ENCODE measurements at places on chromosomes 4 and X.

GRCh38 chr4:15912236-15912635, 26.3 kb downstream of the FGFBP1 start:
- DNase-seq, result no peak

DNA sequence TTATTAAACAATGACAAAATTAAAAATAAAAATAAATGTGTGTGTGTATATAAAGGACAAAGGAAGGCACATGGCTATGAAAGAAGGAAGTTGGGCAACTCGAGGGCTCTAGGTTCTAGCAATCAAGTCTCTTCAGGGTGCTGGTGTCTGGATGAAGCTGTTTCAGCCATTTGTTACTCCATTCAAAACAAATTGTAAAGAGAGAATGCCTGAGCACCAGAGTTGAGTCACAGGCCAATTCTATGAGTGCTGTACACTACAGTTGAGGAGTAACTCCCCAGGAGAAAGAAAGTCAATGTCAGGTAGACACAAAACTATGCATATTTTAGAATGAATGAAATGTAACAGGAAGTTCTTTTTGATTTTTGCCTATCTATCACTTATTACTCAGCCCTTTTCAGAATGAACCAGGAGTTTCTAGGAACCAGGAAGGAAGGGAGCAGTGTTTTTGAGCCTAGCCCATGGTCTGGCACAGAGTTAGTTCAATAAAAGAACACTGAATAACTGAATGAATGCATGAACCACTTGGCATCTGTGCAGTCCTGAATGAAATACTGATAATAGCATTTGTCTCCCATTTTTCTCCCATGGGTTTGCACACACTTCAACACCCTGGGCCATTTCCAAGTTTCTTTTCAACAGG, 151.7 kb upstream of the CPEB2 start:
- no peak for DNase-seq

DNA sequence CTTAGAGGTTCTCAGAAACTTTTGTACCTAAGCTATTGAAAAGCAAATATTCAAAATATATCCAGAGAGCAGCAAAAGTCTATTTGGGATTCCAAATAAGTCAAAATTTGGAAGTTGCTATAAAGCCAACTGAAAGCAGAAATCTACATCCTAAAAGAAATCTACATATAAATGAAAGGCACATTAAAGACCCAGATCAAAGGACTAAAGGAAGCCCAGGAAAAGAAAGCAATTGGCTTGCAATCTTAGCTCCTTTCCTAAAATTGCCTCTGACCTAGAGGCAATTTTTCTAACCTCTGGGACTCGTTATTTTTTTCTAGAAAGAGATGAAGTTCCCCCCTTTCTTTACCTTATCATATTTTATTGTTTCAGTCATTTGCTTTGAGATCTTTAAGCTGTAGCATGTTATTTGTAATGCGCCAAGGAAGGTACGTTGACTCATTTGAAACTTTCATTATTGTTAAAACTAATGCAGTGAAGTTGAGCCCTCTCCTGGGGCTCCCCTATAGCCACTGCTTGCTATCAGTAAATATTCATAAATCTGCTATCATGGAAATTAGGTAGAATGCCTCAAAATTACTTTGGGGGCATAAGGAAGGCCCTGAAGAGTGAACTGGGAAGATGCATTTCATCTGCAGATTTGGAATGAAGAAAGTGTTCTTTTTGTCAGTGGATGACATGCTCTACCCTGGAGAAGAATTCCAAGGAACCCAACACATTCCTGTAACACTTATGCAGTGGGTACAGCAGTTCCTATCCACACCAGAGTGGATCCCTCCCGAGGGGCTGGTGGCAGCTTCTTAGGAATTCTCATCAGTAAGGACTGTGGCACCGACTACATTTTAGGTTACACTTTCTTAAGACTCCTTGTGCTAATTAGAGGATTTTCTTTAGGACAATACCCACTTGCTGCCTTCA, 177.8 kb upstream of the IGFBP7 start:
- no peak for DNase-seq

DNA sequence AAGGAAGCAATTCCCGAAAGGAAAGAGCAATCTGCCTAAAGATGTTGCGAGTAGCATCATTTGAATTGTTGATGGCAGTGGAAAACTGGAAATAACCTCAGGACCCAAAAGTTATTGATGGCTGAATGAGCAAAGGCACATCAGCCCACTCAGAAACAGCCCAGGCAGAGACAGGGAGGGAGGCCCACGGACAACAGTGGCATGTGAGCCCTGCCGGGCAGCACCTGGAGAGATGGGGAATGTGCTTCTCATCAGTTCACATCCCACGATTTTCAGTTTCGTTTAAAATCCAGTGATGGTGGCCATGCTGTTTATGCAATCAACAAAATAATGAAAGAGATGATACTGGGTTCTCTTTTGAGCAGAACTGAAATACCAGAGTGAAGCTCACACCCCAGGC, 80.0 kb downstream of the JAKMIP1 start:
- DNase-seq, result no peak

GRCh38 chrX:20378233-20378920, 111.7 kb upstream of the RPS6KA3 start:
- DNase-seq, result no peak

DNA sequence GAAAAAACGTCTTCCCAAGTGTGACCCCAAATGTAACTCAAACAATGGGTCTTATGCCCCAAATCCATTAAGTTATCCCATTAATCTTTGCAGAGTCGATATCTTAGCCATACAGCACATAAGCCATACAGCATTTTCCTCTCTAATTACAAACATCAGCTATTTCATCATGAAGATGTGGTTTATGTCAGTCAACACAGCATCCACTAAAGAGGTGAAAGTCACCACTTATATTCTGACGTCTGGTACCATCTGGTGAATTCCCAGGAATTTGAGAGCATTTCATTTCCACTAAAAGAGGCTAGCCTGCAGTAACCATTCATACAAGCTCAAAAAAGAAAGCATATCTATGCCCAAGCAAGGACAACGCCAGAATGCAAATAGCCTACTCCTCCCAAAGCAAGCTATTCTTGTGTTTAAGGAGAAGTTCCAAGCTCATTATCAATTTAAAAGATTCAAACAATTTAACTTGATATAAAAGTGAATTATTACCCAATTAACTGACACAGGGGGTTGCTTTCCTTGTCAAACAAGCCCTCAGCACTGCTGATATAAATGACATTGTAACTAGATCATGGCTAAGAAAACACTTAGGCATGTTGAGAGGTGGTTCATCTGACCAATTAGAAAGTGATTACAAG, 203.3 kb downstream of the ANTXR2 start:
- DNase-seq, result no peak

- no peak for DNase-seq
These were observed 46.9 kb upstream of the SORCS2 start for GRCh38 chr4:7145291-7145934.
